ENCODE measurements at places on chromosomes 6 and 20.

DNA sequence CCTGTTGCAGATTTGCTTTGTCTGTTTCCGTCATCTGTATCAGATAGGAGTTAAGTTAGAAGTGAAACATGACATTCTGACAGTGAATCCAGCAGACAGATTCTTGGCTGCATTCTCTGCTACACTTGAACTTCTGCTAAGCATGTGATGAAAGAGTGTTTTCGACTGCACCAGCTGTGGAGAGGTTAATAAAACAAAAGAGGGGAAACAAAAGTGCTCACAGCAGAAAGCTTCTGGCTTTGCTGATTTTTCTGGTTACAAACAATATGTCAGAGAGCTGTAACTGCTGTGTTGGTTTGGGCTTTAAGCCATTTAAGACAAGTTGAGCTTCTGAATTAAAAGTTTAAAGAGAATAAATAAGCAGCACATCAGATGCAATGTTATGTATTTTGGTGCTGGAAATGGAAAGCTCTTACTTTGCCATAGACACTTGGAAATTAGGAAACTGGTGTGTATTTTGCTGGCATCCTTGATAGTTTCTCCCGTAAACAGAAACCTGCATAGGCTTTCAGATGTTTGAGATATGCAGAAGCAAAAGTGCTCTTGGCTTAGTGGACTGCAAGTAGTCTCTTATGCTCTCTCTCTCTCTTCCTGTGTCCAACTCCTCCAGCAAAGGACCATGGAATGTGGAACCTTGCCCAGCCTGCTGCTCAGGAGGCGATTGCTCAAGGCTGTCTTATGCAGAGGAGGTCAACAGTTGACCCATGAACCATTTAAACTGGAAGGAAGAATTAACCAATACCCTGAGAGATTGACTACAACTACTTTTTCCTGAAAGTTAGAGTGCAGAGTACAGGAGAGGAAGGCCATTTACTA lies 104.9 kb downstream of the RPS12 start:
- no peak for DNase-seq

- DNase-seq = no peak
These were observed 11.4 kb downstream of the SLC2A4RG start for GRCh38 chr20:63750807-63751470.

DNA sequence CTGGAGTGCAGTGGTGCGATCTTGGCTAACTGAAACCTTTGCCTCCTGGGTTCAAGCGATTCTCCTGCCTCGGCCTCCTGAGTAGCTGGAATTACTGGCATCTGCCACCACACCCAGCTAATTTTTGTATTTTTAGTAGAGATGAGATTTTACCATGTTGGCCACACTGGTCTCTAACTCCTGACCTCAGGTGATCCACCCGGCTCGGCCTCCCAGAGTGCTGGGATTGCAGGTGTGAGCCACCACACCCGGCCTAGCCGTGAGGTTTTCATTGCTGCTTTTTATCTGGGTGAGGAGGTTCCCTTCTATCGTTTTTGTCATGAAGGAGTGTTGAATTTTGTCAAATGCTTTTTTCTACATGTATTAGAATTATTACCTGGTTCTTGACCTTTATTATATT lies 23.9 kb downstream of the SRC start:
- no peak for DNase-seq

GRCh38 chr6:1856381-1856780 lies 246.7 kb downstream of the FOXC1 start:
- no peak for DNase-seq

- DNase-seq = no peak
These were observed 14.5 kb downstream of the NPEPL1 start for GRCh38 chr20:58706975-58707681.

DNA sequence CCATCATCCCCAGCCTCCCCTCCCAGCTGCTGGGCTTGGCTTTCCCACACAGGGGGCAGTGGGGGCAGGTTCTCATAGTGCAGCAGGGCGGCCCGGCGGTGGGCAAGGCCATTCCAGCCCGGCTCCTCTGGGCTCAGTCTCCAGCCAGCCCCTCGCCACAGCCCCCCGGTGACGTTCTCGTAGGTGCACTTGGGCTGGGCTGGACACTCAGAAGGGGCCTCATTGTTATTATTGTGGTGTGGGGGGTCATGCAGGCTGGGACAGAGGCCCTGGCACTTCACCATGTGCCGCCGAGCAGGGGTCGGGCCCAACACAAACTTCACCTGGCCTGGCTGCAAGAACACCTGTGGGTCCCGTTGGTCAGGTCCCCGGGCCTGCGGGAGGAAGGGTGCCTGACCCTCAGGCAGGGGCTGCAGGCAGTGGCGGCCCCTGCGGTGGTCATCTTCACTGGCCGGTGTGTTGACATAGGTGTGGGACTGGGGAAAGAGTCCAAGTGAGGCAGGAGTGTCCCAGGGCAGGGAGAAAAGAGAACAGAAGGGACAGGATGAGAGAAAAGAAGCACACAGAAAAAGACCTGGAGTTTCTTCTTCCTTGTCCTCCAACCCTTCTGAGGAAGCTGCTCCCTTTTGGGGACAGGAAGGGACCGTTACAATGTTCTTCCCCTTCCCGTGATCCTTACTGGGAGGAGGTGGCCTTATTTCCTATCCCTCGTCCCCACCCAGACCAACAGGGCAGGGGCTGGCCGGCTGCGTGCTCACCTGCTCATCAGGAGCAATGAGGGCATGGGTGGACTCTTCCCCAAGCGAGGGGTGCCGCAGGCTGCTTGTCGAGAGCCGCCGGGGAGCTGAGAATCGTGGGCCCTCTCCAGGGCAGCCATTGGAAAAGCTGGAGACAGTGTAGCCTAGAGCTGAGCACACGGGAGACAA lies 8.4 kb downstream of the FRS3 start:
- DNase-seq = no peak

- DNase-seq = no peak
These were observed 385.7 kb upstream of the MMS22L start for GRCh38 chr6:97668716-97669115.

GRCh38 chr20:25287631-25288290 lies 39.9 kb downstream of the PYGB start:
- DNase-seq = no peak

- DNase-seq = no peak
These were observed 142.6 kb upstream of the RPS6KA2 start for GRCh38 chr6:166769648-166770047.

GRCh38 chr6:161037873-161038228 lies 46.3 kb downstream of the MAP3K4 start:
- DNase-seq = no peak

GRCh38 chr6:142839686-142840040 lies 105.3 kb downstream of the HIVEP2 start:
- no peak for DNase-seq

DNA sequence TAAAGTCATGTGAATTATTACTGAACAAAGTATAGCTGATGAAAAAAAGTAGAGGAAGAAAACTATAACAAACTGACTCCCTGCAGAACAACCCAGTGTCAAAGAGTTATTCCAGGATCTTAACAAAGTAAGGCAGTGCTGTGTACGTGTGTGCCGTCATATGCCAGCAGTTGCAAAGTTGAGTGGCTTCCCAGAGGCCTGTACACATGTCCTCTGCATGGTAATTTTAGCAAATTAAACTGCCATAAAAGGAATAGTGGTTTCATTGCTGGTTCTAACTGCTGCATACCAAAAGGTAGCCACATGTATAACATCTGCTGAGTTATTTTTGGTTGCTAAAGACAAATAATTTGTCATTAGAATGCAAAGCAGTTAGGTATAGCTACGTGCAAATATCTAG lies 44.8 kb downstream of the RIPOR2 start:
- DNase-seq = no peak

DNA sequence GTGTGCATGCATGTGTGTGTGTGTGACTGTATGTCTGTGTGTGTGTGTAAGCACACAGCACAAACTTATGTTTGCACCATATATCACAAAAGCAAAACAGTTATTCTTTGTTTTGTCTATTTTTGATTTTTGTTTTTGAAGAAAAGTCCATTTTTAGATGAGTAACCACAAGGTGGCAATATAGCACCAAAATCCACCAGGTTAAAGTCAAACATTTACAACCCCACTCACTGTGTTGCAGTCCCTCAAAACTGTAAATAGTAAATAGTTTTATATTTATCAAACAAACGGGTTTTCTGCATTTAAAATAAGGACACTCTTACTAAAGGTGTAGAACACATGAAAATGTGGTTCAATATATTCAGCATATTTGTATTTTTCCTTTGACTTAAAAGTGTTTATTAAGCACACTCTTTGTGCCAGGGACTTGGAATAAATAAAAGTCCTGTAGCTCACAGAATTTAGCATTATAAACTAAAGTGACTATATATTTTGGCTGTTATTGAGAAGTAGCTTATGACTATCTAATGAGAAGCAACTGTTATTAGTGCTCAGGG lies 118.5 kb downstream of the GFRAL start:
- no peak for DNase-seq

GRCh38 chr6:122072014-122072647 lies 327.3 kb upstream of the HSF2 start:
- DNase-seq = no peak

DNA sequence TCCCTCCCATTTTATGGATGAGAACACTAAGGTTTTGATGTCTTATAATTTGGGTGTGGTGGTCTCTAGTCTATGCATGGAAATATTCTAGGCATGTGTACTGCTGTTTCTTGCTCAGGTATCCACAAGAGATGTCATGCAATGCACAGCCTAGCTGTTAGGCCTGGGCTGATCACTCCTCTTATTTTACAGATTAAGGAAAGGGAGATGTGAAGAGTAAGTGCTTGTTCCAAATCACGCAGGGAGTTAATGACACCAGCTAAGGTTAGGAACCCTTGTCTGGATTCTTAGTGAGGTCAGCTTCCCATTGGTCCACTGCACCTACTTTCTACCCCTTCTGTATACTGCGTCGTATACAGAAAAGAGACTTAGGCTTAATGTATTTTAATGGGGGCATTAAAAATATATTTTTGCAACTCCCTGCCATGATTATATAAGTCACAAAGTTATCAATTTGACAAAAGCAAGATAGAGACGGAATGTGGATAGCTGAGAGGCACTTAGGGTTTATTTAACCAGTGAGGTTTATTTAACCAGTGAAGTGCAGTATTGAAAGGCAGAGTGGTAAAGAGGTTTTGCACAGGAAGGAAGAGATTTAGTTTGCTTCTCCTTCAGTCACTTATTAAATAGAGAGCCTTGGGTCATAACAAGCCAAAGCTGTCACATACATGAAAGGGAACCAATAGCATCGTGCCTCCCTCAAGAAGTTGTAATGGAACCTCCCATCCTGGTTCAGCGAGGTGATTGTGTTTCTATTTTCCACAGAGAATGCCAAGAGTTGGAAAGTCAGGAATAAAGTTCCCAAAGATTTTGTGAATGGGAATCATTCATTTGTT lies 95.0 kb upstream of the FAM184A start:
- DNase-seq = no peak

DNA sequence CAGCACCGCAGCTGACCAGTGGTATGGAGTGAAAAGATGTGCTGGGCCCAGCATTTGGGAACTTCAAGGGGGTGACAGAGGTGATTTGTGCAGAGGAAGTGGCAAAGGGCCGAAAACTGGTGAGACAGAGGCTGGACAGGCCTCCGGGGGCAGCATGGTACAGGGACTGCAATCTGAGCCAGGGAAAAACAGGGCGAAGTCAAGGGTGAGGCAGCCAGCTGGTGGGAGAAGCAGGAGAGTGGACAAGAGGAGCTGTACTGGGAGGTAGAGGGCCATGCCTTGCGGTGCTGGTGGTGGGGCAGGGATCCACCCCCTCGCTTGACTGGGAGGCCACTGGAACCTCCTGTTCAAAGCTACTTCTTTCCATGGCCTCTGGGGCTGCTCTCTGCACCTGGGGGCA lies 7.3 kb upstream of the GFRA4 start:
- no peak for DNase-seq

DNA sequence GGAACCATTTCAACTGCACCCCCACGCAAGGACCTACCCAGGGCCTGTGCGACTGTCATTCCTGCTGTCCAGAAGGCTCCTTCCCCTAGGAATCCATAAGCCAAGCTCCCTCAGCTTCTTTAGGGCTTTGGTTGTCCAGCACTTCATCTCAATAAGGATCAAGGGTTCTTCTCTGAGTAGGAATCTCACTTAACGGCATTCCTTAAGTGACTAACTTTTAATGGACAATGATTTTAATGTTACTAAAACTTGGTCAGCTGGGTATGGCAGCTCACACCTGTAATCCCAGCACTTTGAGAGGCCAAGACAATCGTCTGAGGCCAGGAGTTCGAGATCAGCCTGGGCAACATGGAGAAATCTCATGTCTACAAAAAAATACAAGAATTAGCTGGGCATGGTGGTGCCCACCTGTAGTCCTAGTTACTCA lies 13.4 kb downstream of the UBE2V1 start:
- DNase-seq = no peak

GRCh38 chr6:168026925-168027324 lies 29.5 kb downstream of the KIF25 start:
- DNase-seq = no peak

DNA sequence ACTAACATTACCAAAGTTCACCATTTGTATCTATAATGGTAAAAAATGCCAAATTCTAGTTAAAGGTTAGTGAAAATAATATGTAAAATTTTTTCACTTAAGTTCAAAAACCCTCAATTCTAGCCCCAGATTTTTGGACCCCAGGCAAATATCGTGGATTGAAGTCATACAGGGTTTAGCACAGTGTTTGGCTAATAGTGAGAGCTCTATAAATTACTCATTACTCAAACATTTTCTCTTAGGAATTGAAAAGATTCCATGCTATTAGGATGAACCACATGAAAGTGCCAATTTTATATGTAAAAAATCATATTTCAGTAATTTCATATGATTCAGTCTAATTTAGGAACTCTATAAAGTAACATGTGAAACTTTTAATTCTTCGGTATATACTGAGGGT lies 170.3 kb upstream of the PREP start:
- no peak for DNase-seq

GRCh38 chr6:38676236-38676973 lies 26.5 kb downstream of the GLO1 start:
- no peak for DNase-seq

Data from progenitor cell of endocrine pancreas (in vitro differentiated cells).